ENCODE measurements at places on chromosomes 13 and 19. TPM values are rescaled to one million over a fixed set of nuclear protein-coding genes. Genes with fewer than 3 reads are reported as not detected.

- DNase-seq = no peak
Measured at GRCh38 chr19:48506138-48506733, 5.4 kb downstream of the LMTK3 start.

- peak; percentile 89 for DNase-seq
Measured at GRCh38 chr19:46428239-46429135, at the start of gene PNMA8C. TSS of gene PNMA8C (minus strand) at chr19:46428936. CDS start at chr19:46428359, 577 bp downstream.

DNA sequence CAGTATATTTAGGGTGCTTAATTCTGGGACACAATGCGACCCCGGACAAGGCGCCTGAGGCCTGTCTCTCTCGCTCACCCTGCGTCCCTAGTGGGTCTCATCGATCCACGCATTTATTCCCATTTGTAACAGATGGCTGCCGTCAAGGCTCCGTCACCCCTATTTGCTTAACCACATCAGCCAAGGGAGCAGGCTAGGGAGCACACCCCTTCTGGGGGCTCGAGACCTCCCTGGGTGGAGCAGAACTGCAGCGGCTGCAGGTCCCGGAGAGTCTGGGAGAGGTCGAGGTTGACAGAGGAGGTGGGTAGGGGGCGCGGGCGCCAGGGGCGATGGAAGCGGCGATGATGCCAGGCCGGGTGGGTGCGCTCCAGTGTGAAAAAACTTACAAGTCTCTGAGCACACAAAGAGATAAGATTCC, 507 bp downstream of the ALG5 start:
- DNase-seq = peak; percentile 26

DNA sequence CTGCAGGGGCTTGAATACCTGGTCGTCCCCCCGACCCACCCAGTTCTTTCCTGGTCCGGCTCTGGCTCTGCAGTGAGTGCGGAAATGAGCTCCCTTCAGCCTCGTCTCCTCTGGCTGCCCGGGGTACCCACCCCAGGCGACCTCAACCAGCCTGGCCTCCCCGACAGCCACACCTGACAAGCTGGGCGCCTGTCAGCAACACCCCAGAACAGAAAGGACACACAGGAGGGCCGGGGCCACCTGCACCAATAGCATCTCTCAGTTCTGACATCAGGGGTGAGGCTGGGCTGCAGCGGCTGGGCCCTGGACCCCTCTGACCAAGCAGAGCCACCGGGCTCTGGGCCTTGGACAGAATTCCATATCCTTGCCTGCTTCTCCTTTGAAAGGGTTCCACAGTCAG, 19.7 kb downstream of the SUGP1 start:
- no peak for DNase-seq

GRCh38 chr19:35776102-35776788, 881 bp downstream of the ARHGAP33 start:
- no peak for DNase-seq

DNA sequence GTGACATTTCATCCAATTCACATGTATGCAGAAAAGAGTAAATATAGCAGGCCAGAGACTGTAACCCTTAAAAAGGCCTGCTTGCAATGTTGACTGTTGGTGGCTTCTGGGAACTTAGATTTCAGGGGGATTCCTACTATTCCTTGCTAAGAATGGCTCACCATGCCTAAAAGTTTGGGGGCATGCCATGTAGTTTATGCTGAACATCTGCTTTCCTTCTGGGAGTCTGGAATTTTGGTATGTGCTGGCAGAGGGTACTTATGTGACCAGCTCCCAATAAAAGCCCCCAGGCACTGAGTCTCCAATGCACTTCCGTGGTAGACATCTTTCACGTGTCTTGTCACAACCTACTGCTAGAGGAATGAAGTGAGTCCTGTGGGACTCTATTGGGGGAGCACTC, 88.4 kb upstream of the PCDH8 start:
- no peak for DNase-seq

DNA sequence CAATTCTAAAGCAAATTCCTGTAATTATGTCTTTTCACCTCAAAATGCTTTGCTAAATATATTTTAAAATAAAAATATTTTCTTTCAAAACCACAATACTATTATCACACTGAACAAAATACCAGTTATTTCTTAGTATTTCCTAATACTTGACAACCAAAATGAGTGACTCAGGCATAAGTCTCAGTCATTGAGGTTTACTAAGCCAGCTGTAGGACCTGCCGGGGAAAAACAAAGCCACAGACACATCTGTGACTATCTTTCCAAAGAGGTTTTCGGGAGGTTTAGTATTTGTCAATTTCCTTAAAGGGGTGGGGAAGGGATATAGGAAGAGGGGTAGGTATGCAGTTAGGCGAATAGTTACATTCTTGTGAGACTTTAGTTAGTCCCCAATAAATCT, 3.2 kb upstream of the ZNF235 start:
- DNase-seq = no peak

DNA sequence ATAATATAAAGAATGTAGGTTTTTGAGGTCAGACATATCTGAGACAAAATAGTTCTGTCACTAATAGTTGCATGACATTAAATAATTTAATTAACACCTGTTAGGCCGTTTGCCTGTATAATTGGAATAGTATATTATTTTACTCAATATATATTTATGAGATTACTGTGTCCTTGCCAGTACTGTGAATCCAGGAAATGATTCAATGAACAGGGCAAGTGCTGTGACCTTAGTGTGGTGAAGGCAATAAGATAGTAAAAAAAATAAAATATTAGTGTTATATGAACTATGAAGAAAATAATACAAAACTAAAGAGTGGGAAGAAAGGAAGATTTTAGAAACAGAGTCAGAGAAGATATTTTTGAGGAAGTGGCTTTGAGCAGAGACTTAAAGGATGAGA, 403.7 kb downstream of the PCDH9 start:
- DNase-seq = no peak

GRCh38 chr13:74464670-74465069, 330.5 kb upstream of the KLF12 start:
- DNase-seq = peak; percentile 23

GRCh38 chr13:113332615-113333014, 31.3 kb downstream of the GRTP1 start:
- DNase-seq = no peak

- DNase-seq = no peak
Measured at GRCh38 chr13:47546391-47547225, 454.5 kb downstream of the SUCLA2 start.

DNA sequence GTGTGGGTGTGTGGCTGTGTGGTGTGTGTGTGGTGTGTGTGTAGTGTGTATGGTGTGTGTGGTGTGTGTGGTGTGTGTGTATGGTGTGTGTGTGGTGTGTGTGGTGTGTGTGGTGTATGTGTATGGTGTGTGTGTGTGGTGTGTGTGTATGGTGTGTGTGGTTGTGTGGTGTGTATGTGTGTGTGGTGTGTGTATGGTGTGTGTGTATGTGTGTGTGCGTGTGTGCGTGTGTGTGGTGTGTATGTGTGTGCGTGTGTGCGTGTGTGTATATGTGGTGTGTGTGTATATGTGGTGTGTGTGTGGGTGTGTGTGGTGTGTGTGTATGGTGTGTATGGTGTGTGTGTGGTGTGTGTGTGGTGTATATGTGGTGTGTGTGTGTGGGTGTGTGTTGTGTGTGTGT, 8.1 kb downstream of the SHISA7 start:
- DNase-seq = no peak

DNA sequence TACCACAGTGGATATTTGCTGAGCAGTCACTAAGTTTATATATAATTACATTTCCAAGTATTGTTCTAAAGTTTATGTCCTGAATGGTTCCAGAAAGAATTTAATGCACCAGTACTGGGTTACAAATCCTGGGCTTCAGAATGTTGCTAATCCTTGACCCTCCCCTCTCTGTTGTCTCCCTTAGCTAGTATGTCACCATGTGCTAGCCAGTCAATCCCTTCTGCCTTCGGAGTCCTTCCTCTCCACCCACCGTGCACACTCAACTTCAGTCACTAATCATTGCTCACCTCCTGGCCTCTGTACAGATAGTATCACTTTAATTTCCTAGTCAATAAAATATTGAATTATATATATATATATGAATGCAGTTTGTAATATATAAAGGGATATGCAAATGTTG, 7.5 kb downstream of the FAM124A start:
- DNase-seq = no peak

DNA sequence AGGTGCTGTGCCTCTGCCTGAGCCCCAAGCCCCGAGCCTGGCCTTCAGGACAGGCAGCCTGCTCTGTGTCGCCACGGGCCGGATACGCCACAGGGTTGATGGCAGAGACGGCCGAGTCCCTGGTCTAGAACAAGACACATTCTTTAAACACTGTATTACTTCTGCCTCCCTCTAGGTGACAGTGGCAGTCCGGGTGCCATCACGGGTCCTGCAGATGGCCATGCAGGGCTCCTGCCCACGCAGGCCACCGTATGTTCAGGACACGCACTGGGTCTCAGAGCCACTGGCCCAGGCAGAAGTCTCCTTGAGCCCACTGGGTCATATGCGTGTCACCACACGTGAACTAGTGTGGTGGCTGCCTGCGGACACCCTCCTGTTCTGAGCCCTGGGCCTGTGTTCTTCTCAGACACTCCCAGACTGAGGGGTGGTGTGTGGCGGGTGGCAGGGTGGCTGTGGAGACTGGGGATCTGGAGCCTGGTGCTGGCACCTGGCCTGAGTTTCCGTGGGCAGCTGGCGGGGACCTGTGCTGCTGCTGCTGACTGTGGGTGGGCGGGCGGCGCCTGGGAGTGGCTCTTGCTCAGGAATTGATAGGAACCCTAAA, 4.4 kb downstream of the PLEKHJ1 start:
- peak; percentile 63 for DNase-seq

- no peak for DNase-seq
Measured at GRCh38 chr13:50679321-50679720, 164.2 kb downstream of the DLEU7 start.

DNA sequence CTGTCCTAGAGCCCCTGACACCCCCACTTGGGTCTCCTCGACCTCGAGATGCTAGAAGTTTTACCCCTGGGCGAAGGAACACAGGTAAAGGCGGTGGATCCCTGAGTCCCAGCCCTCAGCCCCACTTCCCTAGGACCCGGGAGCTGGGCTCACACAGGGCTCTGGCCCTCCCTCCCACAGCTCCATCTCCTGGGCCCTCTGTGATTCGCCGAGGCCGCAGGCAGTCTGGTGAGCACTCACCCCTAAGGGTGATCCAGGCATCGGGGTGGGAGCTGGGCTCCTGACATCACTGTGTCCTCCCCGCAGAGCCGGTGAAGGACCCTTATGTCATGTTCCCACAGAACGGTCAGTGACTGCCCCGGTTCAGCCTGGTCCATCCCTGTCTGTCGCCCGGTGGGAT, 8.3 kb downstream of the PLEKHG2 start:
- DNase-seq = no peak

GRCh38 chr19:7983286-7983950, 22.0 kb downstream of the ELAVL1 start:
- no peak for DNase-seq

DNA sequence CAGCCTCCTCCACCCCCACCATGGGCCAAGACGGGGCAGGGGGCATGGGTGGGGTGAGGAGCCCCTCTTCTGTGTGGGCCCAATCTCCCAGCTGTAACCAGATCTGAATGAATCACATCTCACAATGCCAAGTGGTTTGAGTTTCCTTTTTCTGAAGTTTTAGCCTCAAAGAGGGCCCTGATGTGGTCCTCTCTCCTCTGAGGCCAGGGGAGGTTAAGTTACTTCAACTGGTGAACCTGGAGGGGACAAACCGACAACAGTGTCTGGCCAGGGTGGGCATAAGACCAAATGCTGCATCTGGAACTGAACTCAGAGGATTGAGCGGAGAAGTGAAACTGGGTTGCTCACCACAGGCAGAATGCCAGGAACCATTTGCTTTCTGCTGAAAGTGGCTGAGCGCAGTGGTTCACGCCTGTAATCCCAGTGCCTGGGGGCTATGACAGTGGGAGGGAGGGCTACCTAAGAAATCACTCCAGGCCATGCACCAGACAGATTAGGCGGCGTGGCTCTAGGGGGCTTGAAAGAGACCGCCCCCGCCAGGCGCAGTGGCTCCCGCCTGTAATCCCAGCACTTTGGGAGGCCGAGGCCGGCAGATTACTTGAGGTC, 15.4 kb upstream of the IRGC start:
- peak; percentile 34 for DNase-seq

ERFL gene
- polyA plus RNA-seq = 0.78 TPM

C19orf67 gene
- polyA plus RNA-seq = 12.6 TPM

AMER2 gene
- 2.3 TPM for polyA plus RNA-seq

ZNF99 gene
- 0.46 TPM for polyA plus RNA-seq

SPIB gene
- polyA plus RNA-seq = 1.6 TPM

NUP58 gene
- polyA plus RNA-seq = 90.9 TPM

LILRB2 gene
- 3.0 TPM for polyA plus RNA-seq

ELL gene
- polyA plus RNA-seq = 48.0 TPM

OR7A5 gene
- polyA plus RNA-seq = 3.3 TPM

RNF6 gene
- polyA plus RNA-seq = 42.8 TPM
